ENCODE measurements at places on chromosomes 7 and 10.

DNA sequence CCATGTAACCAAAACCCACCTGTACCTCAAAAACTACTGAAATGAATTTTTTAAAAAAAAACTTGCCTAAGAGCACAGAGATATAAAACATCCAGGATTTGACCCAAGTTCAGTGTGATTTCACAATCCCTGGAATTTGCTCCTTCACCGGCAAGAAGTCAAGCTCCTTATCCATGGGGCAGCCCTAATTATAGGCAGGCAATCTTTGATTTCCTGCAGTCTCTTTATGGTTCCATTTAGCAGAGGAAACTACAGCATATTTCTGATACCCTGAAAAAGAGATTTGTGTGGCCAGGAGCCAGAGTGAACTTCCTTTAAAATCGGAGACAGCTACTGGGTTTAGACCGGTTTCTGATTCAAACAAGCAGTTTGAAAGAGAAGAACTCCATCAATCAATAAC, 154.1 kb downstream of the CALN1 start:
- no peak for DNase-seq

DNA sequence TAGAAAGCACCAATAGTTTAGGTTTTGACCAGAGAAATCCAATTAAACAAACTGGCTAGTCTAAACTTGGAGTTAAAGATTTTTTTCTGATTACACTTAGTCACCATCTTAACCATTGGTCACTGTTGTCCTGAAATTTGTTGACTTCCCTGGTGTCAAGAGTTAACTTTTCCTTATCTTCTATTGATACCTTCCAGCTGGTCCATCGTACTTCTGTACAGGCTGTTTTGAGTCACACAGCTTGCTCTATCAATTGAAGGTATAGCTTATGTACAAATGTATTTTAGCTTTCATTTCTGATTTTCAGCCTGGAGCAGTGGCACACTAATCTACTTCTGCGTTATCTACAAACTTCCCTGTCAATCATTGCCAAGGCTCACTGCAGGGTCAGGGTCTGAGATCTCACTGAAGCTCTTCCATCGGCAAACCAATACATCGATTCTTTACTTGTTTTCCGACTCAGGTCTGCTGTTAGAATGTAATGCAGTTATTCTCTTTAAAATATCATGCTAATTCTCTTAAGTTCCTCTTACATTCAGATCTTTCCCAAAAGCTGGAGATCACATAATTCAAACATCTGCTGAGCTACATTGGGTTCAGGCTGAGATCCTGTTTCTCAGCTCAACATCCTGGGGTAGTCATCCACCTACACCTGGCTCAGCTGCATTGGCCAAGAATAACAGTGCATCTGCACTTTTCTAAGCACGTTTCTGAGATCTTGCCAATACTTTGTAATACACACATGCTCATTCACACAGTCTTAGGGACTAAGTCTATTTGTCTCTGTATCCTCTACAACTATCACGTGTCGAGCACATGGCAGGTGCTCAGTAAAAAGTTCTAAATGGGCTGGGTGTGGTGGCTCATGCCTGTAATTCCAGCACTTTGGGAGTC, 11.3 kb downstream of the MRPS33 start:
- DNase-seq = no peak

- no peak for DNase-seq
Measured at GRCh38 chr7:153675131-153675530, 377.1 kb upstream of the DPP6 start.

- no peak for DNase-seq
Measured at GRCh38 chr10:11424456-11425295, 186.8 kb downstream of the USP6NL start.

DNA sequence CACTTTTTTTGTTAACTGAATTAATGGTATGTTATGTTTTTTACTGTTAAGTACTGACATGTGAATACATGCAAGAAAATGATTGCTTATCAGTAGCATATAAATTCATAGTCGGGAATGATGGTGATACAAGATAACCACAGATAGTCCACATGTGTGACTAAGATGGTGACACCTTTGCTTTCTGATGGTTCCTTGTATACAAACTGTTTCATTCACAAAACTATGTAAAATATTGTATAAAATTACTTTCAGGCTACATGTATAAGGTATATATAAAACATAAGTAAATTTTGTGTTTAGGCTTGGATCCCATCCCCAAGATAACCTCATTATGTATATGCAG, 10.0 kb downstream of the CISD1 start:
- DNase-seq = no peak

DNA sequence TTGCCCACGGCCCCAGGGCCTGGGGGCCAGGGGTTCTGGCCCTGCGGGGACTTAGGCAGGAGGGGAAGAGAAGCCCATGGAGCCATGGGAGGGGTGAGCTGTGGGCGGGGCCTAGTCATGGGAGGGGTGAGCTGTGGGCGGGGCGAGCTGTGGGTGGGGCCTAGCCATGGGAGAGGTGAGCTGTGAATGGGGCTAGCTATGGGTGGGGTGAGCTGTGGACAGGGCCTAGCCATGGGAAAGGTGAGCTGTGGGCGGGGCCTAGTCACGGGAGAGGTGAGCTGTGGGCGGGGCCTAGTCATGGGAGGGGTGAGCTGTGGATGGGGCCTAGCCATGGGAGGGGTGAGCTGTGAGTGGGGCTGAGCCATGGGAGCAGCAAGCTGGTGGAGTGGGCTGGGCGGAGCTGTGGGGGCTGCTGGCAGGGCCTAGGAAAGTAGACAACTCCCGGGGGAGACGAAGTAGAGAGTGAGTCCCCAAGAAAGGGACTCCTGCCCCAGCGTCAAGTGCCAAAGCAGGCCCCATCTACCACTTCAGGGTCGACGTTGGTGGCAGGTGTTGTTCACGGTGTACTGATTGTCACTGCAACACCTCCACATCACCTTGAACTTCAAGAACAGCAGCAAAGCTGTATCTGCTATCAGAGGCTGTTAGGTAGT, 19.2 kb upstream of the TTYH3 start:
- DNase-seq = no peak

- no peak for DNase-seq
Measured at GRCh38 chr7:139186146-139186545, 44.9 kb upstream of the UBN2 start.

DNA sequence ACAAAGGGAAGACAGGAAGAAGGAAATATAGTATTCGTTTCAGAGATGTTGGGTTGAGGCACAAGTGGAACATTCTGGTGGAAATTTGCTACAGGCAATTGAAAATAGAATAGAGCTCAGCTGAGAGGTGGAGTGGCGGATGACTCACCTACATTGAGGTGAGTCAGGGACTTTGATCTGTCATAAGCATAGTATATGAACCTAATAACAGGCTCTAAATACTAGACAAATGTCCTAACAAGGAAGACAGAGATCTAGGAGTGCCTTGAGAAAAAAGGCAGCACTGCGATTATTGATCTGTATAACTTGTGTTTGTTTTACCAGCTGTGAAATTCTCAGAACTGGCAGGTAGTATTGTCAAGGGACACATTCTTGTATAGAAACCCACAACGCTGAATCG, 907 bp upstream of the IFRD1 start:
- no peak for DNase-seq

- DNase-seq = no peak
Measured at GRCh38 chr7:147803606-147804005, 787.0 kb upstream of the C7orf33 start.

DNA sequence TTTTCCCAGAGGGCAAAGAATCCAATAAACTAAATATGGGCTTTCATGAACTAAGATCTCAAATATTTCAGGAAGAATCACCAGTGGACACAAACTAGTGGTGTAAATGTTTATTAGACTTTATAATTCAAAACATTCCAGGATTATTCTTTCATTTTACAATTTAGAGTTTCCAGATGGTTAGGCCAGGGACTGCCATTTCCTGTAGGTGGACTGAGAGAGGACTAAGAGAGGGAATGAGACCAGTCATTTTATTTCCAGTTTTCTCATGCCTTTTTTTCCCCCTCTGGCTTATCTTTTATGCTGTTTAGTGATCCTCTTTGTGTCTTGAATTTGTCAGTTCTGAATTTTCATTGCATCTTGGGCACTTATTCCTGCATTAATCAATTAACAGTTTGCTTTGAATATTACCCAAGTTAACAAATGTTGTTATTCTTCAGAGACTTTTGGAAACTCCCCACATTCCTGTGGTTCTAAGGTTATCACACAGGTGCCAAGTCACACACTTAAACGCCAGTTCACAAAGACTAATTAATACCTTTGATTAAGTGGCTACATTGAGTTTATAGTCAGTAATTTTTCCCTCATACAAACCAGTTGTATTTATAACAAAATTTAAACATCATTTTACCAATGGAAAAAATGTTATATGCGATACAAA, 12.3 kb downstream of the CISD1 start:
- no peak for DNase-seq

DNA sequence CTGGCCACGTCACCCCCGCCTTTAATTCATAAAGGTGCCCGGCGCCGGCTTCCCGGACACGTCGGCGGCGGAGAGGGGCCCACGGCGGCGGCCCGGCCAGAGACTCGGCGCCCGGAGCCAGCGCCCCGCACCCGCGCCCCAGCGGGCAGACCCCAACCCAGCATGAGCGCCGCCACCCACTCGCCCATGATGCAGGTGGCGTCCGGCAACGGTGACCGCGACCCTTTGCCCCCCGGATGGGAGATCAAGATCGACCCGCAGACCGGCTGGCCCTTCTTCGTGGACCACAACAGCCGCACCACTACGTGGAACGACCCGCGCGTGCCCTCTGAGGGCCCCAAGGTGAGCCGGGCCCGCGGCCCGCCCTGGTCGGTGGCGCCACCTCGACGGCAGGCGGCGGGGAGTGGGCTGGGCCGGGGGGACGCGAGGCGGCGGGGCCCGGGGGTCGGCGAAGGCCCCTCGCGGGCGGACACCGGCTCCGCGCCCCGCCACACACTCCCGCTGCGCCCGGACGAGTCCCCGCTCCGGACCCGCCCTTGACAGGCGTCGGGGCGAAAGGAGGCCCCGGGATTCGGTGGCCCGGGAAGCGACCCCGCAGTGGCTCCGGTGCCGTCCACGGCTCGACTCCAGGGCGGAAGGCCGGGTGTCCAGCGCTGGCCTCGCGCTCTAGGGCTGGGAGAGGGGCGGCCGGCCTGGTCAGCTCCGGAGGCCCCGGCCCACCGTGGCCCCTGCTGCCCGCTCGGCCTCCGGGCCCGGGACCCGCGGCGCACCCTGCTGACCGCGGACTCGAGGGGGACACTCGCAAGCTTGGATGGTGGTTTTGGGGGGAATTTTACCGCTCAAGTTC, 557 bp downstream of the BAG3 start:
- no peak for DNase-seq

DNA sequence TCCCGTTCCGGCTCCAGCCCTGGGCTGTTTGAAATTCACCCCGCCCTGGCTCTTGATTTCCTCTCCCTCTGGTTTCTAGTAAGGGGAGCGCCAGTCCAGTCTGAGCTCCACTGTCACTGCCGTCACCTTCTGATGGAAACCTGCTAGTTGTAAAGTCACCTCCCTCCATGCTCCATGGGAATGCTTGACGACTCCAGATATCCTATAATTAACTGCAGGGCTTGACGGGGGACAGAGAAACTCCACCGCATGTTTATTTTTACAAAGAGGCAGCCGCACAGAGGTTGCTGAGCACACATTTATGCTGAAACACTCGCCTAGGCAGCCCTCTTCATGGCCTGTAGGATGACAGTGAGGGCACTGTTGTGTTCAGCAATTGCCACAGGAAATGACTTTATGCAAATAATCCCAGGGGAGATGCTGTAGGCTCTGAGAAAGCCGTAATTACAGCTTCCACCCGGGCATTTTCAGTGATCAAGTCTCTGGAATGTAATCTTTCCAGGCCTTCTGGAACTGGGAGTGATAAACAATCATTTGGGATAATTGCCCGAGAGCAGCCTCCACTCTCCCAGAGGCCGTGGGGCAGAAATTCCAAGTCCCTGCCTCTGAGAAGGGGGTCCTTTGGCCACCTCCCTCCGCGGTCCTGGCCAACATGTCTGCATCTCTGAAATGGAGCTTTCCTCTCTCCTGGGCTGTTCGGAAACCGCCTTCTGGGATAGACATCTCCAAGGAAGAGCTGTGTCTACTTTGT, 300.5 kb downstream of the KLF6 start:
- DNase-seq = no peak

DNA sequence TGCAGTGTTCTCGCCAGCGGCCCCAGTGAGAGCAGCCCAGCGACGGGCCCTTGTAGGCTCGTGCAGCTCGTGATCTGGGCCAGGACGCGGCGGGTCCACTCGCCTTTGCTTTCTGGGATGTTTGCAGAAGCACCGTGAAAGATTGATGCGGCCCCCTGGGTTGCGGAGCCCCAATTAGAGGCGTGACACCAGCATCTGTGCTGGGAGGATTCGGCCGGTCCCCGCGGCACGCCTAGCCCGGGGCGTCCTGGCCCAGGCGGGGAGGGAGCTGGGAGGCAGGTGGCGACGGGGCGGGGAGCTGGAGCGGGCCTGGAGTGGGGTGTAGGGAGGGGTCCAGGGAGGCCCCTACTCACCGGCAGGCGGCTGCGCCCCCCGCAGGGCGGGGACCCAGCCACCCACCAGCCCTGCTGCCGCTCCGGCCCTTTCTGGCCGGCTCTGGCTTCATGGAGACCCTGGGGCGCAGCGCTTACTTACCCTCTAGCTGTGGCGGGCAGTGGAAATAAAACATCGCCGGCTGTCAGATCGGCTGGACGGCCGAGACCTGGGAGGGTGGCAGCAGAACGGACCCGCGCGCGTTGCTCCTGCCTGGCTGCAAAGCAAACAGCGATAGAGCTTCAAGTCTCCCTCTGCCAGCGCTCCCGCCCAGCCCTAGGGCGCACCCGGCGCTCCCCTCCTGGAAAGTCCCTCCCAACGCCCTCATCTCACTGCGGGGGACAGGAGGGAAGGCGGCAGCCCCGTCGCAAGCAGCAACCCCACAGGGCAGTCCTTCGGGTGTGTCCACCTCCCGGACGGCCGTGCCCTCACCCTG, 752 bp downstream of the DRGX start:
- DNase-seq = no peak

DNA sequence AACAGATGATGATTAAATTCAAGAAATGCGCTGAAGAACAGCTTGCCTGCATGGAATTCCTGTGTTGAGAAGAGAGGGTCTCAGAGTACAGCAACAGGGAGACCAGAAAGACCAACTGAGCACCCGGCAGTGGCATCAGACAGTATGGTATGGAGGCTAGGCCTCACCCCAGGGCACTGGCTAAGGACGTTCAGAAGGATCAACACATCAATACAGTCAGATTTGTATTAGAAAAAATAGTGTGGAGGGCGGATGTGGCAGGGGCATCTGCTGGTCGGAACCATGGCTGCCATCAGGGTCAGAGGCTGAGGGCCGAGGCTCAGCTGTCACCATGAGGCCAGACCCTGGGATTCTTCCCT, 142.1 kb downstream of the ADARB2 start:
- DNase-seq = no peak

- no peak for DNase-seq
Measured at GRCh38 chr10:98028168-98028770, 2.2 kb downstream of the CRTAC1 start.

- no peak for DNase-seq
Measured at GRCh38 chr7:38525857-38526256, 105.3 kb downstream of the AMPH start.
